ENCODE measurements at places on chromosomes 2 and 18.

DNA sequence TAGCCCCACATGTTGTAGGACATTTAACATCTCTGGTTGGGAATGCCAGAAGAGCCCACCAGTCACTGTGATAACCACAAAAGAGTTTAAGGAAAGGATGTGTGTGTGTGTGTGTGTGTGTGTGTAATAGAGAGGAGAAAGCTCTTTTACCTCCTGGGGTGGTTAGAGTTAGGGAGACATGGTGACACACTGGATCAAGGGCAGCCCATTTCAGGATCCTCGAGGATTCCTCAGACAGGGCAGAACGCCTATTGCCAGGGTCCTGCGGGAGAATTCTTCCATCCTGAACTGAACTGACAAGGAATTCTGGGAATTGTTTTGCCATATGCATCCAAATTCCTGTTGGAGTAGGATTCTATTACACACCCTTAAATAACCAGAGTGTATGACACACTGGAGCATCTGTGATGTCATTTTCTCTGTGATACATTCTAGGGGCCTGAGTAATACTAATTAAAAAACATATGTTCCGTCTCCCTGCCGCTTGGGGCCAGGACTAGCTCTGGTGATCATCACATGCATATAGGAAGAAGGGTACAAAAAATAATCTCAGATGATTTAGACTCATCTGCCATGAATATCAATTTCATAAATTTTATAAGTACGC lies 156.4 kb upstream of the MMADHC start:
- no peak for DNase-seq

- DNase-seq = no peak
These were observed 93.8 kb downstream of the NRP2 start for GRCh38 chr2:205776139-205776538.

- DNase-seq = no peak
These were observed 303.0 kb downstream of the ICOS start for GRCh38 chr2:204239411-204240165.

- DNase-seq = no peak
These were observed 61.9 kb downstream of the CENPO start for GRCh38 chr2:24855022-24855622.

- DNase-seq = no peak
These were observed 117.2 kb downstream of the COL6A3 start for GRCh38 chr2:237296756-237297155.

GRCh38 chr2:240066489-240066888 lies 13.2 kb upstream of the OR6B3 start:
- no peak for DNase-seq

DNA sequence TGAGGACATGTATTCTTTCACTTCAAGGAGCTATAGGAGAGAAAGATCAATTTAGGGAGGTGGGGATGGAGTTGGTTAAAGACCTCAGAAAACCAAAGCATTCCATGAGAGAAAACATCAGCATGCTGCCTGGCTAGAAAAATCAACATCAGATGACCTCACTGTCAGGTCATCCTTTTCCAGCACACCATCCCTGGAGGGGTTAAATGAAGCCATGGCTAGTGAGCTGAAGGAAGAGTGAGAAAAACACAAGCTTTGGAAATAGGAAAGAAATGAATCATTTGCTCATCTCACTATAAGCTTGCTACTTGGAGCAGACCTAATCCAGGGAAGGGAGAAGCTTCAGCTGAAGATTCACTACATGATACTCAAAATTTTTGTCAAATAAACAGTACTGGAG lies 109.5 kb upstream of the ITGB6 start:
- no peak for DNase-seq

DNA sequence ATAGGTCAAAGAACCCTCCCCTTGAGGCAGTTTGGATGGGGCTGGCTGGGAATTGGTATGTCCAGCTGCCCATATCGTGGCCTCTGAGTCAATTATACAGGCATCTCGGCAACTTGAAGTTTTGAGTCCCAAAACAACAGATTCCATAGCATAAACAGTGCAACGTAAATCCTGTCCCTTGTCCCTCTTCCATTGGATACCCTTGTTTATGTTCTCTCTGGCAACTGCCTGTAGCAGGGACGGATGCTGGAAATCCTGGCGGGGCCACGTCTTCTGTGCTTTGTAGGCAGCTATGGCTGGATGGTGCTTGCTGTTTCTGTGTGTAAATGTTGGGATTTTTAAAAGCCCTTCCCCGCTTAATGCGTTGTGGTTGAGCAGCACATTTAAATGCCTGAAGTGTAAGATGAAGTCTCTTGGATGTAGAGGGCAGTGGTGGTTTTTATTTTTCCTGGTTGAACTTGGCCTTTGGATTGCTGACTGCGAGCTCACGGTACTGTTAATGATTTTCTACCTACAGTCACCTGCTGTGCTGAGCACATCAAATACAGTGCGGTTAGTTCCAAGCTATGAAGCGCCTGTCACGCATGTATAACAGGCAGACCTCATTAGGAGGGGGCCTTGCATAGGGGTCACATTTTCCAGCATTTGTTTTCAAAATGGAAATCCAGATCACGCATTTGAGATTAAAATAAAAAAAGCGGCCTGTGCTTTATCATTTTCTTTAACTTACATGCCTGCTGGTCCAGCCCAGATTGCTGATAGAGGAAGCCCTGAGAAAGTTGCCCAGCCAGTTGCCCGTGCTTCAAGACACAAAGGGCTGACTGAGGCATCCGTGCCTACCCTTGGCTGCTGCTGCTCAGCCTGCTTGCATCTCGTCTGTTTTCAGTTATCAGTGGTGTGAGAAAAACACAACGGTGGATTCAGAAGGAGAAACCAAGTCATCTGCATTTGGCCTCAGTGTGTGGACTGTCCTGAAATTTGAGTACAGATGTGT lies 84.7 kb downstream of the NEDD4L start:
- DNase-seq = no peak

DNA sequence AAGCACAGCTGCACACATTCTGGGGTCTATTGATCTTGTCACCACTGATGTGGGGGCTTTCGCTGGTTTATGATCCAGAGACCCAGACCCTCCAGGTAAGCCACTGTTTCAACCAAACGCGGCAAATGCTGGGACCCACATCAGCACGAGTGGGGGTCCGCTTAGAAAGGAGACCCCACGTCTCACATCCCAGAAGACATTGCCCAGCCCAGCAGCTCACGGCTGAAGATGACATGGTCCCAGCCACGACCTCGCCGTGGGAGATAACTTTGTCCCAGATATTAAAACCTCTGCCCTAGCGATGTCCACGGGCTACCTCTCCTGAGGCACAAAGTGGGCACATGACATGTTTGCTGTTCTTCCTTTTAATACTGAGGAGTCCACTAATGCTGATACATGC lies 43.8 kb downstream of the LONRF2 start:
- no peak for DNase-seq

DNA sequence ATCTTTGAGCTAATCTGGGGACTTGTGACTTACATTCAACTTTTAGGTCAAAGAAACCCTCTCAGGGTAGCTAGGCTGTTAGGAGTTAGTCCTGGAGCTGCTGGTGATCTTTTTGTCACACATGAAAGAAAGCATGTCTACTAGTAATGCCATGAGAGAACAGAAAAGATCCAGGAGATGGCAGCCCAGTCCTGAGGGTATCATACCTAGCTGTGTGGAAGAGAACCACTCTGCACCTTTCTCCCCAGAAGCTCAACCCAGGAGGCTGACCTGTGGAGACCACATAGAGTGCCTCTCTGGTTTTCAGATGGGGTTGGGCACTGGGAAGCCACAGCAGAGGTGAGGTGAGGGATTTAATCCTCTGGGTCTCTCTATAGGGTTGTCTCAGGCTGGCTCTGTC lies 460.2 kb upstream of the UBE2E3 start:
- DNase-seq = no peak

- DNase-seq = no peak
These were observed 171.1 kb upstream of the MYT1L start for GRCh38 chr2:2502201-2502549.

DNA sequence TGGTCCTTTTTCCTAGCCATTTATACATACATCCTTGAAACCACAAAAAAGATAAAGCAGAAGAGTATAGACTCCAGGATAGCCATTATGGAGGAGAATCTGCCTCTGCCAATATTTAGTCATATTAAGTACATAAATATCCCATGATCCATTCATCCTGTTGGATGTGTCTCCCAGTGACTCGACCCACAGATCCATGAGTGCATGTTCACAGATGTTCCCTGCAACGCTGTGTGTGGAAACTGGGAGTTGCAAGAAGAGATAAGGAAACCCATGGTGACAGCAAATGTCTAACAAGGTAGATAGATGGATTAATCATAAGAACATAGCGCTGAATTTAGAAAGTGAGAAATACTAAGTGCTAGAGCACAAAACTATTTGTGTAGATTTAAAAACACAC lies 34.5 kb downstream of the STK39 start:
- DNase-seq = no peak

DNA sequence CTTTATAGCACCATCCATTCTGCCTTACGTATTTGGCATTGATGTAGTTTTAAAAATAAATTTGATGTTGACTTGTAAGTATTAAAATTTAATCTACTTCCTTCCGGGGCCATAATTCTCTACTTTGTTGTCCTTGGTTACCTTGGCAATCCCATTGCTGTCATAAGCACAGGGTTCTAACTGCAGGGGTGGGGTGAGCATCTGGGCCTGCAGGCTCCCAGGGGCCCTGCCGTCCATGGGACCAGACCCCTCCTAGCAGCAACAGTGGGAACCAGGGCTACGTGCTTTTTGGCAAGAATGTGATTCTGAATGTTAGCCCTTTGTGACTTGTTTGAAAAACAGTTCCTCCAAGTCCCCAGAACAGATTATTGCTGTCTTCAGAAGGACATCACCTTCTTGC lies 4.9 kb downstream of the ASAP2 start:
- no peak for DNase-seq

GRCh38 chr2:208047840-208048239 lies 22.5 kb upstream of the PLEKHM3 start:
- no peak for DNase-seq

DNA sequence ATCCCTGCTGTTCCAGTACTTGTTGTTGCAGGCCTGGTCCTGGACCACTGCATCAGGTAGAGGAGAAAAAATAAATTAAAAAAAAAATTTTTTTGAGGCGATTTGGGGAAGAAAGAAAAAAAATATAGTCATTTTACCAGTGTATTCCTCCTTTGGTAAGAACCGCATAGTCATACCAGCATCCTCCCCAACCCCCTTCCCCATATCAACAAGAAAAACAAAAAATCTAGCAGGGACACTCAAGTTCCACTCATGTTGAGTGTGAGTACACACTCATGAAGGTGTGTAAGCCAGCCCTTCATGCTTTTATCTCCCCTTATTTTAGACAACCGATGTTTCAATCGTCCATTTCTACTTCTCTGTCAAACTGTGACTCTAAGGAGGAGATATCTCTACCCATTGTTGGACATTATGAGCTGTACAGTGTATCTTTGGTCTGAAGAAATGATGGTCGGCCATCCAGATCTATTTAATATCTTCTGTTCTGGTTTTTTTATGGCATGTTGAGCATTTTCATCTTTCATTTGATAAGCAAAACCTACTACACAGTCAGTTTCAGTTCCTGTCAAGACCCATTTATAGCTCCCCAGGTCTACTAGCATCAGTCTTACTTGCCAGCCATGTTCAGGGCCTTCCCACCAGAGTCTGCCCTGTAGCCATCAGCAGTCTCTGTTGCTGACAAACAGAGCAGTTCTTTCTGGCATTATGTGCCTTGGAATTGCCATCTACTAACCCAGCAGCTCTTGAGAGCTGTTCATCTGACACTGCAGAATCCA lies 20.0 kb downstream of the ELP2 start:
- DNase-seq = no peak

DNA sequence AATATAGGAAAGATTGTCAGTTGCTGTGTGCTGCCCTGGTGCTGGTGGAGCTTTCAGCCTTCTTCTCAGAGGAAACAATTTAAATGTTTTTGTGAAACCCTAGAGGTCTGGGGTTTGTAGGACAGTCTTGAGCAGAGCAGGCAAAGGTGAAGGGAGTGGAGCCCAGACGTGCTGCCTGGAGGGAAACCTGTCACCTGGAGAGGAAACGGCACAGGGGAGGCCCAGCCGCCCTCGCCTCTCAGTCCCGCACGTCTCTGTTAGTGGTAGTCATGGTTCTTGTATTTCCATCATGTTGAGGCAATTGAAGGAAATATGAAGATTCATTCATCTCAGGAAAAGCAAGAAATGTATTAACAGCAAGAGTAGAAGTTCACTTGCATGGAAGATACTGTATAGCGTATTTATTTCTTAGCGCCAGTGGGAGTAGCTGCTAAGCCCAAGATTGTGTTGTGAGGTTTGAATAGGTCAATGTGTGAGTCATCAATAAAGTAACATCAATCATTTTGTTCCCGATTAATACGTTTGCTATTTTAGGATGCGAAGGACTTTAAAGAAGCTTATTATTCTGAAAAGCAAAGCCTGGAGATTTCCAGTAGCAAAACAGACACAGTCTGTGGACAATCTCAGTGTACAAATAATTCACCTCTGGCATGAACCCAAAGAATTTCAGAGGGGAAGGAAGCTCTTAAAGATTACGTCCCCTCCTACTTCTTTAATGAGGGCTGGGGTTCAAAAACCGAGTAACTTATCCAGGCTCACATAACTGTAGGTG lies 70.4 kb downstream of the LRRFIP1 start:
- no peak for DNase-seq

DNA sequence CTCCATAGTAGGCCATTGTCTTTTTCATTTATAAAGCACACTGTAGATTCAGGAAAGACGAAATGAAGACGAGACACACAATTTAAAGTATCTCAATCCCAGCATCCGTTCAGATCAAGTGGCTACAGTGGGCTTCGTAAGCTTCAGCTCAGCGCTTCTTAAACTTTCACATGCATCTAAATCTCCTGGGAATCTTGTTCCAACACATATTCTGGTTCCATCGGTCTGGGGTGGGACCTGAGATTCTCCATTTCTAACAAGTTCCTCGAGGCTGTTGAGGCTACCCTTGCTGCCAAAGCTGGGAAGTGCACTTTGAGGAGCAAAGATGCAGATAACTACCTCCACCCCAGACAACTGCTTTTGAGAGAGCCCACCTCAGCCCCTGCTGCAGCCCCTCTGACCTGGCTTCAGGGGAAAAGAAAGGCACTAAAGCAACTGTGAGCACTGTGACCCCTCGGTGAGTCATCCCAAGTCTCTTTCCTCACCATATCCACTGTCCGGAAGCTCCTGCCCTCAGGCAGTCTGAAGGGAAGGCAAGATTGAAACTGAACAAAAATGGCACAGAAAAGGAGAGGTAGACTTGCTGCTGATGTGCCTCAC lies 201.1 kb upstream of the FBXO11 start:
- DNase-seq = no peak

Measured in caudate nucleus (tissue), 63 donors.